ENCODE measurements at places on chromosomes 16 and 17.

- DNase-seq = no peak
Measured at GRCh38 chr17:41781404-41782110, 5.0 kb downstream of the JUP start.

DNA sequence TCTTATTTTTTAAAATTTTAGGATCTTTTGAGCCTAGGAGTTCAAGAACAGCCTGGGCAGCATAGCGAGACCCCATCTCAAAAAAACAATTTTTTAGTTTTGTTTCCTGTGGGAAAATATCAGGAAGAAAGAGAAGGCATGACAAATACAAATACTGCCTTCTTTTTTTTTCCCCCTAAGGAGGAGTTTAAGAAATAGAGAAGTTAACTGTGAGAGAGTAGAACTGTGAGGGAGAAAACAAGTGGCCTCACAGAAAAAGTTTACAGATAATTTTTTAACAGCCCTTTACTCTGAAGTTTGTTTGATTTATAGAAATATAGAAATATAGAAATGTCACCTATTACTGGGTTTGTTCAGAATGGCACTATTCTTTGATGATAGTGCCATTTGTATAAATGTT is 21.1 kb downstream of the TTYH2 start:
- DNase-seq = no peak

DNA sequence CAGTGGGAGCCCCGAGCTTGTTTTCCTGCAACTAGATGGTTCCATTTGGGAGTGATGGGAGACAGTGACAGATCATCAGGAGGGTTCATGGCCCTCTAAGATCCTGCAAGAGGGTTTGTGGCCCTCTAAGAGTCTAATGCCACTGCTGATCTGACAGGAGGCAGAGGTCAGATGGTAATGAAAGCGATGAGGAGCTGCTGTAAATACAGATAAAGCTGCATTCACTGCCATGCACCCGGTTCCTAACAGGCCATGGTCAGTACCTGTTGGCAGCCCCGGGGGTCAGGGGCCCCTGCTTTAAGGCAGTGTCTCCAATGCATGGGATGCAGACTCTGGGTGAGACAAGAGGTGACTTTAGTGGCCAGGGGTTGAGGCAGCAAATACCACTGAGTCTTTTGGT is 30.8 kb downstream of the SLC12A3 start:
- no peak for DNase-seq

DNA sequence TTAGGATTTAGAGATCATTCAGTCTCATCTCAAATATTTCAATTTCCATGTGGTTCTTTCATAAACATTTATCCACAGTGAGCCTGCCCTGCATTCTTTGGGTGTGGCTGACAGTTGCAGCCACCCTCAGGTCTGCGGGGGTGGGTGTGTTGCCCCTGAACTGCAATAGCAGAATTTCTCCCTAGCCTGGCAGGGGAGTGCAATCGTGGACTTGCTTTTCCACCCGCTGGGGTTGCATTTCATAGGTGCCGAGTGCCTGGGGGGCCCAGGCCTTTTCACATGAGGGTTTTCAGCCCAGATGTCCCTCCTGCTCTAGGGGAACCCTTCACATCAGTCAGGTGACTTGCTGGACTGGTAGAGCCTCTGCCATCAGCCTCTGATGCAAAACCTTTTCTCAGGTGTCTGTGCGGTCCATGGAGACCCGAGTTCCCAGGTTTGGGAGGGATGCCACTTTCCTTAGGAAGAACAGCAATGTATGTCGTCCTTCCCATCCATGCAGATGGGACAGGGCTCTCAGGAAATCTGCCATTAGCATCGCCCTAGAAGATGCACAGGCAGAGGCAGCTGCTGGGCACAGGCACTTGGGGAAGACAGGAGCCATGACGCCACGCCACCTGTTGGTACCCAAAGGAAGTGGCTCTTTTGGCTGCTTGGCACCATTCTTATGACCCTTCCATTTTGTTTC is 2.4 kb upstream of the USP36 start:
- DNase-seq = peak; percentile 71

DNA sequence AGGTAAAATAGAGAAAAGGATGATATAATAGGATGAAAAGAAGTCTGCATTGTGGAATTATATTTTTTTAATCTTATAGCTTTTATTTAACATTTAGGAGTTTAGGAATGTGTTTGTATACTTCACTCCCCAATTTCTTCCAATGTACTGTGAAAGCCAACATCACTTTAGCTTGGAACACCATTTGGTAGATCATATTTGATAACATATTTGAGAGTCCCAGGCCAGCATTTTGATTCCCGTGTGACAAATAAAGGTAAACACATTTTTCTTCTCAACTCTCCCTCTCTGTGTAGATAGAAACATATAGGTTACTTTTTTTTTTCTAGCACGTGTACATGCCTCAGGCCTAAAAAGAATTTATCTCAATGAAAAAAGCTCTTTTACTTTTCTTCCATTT is 1551.3 kb downstream of the CDH8 start:
- no peak for DNase-seq

DNA sequence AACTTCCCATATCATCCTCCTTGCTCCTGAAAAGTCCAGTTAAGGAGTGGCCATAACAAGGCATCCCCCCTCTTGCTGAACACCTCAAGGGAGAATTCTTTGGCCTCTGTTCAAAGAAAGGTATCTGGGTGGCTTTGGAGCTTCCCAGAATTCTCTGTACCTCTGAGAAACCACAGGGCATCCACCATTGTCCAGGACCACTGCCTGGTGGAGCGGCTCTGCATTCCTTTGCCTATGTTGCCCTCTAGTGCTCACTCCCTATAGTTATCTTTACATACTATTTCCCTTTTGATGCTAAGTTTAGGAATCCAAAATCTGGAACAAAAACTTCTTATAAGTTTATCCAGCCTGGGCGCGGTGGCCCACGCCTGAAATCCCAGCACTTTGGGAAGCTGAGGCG is 30.3 kb downstream of the CHD9NB start:
- DNase-seq = no peak

- DNase-seq = no peak
Measured at GRCh38 chr17:56317351-56318208, 164.3 kb downstream of the ANKFN1 start.

GRCh38 chr16:76487411-76488064 is 210.3 kb downstream of the CNTNAP4 start:
- DNase-seq = no peak

GRCh38 chr16:79261944-79262552 is 338.5 kb downstream of the MAF start:
- no peak for DNase-seq

DNA sequence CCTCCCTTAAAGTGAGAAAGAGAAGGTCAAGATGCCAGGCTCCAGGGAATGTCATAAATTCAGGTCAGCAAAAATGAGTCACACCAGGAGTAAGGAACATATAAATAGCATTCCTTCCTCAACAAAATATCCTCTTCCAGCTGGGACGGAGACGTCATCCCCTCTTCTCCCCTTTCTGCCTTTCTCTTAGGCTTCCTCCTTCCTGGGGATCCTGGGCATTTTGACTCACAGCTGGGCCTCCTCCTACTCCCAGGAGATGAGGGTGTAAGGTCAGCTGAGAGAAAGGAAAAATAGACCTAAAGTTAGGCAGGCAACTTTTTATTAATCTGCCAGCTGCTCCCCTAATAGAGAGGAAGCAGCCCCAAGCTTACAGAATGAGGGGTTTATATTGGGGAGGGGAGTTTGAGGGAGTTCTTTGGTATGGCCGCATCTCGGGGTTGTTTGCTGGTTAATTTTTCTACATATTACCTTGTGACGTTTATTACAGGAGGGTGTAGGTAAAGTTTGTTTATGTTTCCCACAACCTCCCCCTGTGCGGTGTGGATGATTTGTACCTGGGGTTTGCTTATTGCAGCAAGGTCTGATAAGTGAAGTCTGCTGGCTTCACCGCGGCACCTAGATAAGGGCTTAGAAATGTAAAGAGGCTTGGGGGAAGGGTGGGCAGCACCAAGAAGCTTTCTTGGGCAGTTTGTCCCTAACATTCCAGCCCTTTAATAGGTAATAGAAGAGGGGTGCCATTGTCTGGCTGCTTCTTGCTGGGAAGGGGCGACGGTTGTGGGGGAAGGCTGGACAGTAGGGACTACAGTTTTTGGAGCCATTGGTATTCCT is 7.1 kb upstream of the ZNF747 start:
- DNase-seq = no peak

GRCh38 chr16:31471241-31471874 is 594 bp upstream of the TGFB1I1 start:
- no peak for DNase-seq

- no peak for DNase-seq
Measured at GRCh38 chr17:29777663-29778062, 152.4 kb downstream of the SSH2 start.

Measured in CD4-positive, alpha-beta T cell treated with Interleukin-1 beta for 1 hour (primary cell).